Stimulated activated CD8-positive, alpha-beta memory T cell treated with anti-CD3 and anti-CD28 coated beads, Interleukin-2, amount 100 ng/mL, for 1 hour (primary cell): ENCODE measurements at places on chromosomes 5 and 9.

DNA sequence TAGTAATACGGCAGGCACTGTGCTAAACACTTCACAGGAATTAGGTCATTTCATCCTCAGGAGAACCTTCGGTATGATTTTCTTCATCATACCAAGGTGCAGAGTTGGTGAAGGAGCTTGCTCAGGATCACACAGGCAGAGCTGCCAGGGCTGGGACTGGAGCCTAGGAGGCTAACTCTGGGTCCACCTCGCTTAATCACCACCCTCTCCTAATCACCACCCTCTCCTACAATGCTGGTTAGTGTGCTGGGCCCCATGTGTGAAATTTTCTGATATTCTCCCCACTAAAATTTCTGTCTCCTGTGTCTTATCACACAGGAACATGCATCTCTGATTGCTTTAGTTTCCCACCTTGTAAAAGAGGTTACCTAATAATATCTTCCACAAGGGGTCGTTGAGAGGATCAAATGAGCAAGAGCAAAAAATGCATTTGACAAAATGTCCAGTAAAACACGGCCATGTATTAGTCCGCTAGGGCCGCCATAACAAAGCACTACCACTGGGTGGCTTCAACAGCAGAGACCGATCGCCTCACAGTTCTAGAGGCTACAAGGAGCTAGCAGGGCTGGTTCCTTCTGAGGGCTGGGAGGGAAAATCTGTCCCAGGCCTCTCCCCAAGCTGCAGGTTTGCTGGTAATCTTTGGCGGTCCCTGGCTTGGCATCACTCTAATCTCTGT, 128.2 kb upstream of the NFIB start:
- no peak for DNase-seq

DNA sequence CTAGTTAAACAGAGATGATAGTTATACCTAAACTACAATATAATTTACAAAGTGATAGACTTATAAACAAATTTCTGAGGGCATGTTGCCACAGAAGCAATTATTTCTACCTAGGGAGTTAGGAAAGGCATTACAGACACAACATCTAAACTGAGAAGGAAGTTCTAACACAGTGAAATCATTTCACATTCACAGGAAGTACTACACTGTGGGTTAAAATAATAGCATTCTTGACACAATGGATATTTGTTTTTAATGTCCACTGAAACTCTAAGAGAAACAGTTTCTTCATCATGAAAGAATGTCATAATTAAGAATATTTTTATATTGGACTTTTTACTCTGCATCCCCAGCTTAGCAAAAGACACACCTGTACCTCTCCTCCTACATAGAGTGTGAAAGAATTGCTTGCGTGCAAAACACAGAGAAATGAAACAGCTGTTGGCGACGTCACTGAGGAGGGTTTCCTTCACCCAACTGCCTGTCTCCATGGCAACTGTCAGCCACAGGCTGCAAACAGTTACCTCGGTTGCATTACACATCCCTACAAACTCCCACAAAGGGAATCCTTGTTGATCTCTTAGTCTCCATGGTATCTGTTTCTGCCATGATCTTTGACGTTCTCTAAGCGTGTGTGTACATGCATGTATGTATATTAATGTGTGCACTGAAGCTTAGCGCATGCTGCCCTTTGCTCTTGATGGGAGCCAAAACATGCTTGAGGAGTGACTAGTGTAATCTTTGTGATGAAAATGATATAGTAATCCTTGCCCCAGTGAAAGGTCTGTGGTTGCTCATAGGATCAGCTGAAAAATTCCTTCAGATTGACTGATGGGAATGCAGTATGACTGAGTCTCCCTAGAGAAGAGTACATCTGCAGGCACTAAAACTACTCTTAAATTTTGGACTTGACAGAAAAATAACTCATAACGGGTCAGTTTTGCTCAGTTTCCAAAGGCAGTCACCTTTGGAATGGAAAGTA, 168.5 kb downstream of the ACTL7B start:
- no peak for DNase-seq

DNA sequence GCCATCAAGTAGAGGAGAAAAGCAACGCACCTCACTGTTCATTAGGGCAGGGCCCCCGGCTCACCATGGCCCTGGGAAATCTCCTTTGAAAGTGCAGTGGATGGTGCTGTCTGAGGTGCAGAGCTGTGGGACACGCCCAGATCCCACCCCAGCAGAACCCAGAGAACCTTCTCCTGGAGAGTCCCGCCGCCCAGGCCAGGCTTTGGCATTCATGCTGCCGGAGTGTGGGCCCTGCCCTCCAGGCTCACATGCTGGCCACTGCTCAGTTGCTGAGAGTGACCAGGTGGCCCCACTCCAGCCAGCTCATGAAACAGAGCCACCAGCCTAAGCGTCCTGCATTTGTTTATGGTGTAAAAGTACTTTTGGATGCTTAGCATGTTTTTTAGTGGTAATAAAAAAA, 23.8 kb upstream of the LRRC14B start:
- DNase-seq, result no peak

DNA sequence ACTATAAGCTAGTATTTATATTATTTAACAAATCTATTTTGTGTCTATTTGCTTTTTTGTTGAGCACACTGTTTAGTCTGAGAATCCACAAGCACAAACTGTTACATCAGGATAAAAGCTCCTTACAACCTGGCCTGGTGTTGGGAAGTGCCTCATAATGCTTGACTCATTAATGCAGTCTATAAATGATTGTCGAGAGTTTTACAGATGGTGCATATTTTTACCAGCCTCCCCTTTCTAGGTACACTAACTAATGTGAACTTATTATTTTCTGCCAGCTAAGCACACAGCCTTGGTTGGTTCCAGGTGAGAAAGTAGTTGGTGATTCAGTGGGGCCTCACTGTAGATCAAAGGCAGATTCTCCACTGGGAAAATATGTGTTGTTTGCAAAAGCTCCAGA, 151.0 kb upstream of the ADAMTS16 start:
- DNase-seq, result no peak

GRCh38 chr5:146447734-146448380, 724 bp downstream of the TCERG1 start:
- DNase-seq, result no peak

- DNase-seq, result no peak
These were observed 10.4 kb downstream of the PPP2R2B start for GRCh38 chr5:146867996-146868708.

GRCh38 chr5:1737790-1738405, 61.7 kb downstream of the MRPL36 start:
- no peak for DNase-seq

- DNase-seq, result no peak
These were observed 55.8 kb upstream of the TMC1 start for GRCh38 chr9:72465593-72465984.

DNA sequence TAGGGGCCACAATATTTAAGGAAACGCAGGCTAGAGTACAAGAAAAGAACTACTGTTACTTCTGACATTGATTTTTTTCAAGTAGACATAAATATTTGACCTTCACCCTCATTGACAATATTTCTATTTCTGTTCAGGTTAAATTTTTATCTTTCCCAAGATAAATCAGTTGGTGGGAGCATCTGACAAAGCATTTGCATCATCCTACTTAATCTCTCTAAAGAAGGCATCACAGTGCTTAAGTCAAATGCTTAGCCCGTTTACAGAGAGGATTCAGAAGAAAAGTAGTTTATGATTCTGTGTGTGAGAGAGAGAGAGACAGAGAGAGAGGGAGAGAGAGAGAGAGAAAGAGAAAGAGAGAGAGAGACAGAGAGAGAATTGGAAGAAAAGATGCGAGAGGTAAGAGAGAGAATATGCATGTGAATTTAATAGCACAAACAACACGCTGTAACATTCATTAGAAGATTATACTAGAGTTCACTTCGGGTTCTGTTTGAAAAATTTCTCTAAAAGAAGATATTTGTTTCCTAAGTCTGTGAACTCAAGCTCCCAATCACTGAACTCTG, 1093.3 kb upstream of the CDH6 start:
- DNase-seq, result no peak

DNA sequence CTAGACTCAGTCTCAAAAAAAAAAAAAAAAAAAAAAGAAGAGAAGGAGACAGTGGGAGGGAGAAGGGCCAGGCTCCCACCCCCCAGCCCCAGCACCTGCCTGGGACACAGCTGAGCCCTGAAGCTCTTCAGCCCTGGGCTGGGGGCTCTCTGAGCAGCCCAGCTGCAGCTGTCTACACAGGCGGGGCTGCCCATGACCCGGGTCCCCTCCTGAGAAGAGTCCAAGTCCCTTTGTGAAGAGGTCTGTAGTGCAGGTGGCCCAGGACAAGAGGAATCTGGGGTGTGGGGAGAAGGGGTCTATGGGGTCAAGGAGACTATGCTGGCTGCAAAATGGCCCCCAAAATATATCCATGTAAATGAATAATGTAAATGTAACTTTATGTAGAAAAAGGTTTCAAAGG, 6.7 kb upstream of the LCN2 start:
- no peak for DNase-seq

DNA sequence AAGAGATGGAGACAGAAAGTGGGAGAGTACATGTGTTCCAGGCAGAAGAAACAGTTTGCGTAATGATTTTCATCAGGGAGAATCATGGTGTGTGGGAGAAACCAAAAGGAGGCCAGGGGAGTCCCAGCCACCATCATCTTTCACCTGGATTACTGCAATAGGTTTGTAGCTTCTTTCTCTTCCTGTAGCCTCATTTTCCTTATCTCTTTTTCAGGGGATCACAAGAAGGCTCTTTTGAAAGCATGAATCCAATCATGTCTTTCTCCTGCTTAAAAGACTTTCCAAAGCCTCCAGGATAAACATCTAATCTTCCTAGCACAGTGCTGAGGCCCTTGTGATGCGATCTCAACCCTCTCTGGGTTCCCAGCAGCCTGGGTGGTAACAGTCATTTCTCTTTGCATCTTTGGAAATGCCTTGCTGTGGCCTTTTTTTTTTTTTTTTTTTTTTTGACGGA, 10.3 kb upstream of the GPBP1 start:
- no peak for DNase-seq

DNA sequence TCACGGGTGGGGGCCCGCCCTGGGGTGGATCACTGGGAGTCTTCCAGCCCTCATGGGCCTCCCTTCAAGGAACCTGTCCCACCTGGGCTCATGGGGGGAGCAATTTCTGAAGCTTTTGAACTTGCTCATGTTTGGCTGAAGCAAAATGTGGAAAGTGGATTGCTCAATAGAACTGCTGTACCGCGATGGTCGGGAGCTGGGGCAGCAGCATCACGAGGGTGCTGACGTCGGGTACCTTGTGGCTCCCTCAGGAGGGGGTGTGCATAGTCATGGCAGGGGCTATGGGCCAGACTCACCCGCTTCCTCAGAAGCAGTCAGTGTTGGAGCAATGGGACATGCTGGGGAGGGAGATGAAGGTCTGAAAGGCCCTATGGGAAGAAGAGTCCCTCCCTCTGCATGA, 57.9 kb downstream of the PRRT1B start:
- DNase-seq, result no peak

GRCh38 chr5:134026521-134027287, 21.9 kb upstream of the VDAC1 start:
- peak; percentile 28 for DNase-seq

GRCh38 chr9:129885670-129886106, 50.4 kb downstream of the USP20 start:
- DNase-seq, result peak; percentile 88

DNA sequence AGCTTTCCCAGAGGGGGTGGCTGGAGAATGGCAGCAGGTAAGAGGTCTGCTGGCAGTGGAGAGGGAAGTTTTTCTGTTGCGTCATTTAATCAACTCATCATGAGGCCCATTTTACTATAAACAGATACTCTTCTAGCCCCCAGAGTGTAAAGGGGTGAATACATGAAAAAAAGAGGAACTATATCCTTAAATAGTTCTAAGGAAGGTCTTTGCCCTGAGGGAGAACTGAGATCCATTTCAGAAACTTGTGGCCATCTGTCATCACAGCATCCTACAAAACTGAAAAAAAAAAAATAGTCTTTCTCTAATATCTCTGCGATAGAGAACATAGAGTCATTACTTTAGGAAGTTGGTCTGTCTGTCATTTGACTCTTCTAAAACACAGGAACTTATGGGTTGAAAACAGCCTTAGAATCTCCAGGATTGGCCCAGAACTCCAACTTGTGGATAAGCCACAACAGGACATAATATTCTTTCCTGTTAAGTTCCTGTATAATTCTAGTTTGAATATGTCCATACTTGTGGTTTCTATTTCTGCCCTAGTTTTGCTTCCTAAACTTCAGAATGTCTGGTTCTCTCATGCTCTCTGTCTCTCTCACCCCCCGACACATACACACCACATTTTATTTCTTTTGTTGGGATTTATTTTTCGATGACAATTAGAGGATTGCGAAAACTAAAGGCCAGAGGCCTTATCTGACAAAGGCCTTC, 238.5 kb upstream of the PIK3R1 start:
- no peak for DNase-seq

- DNase-seq, result no peak
These were observed 678 bp downstream of the SLC2A6 start for GRCh38 chr9:133477992-133478850.

- DNase-seq, result no peak
These were observed 53.7 kb upstream of the SMIM32 start for GRCh38 chr5:136246632-136247031.

GRCh38 chr9:111094958-111095357, 56.7 kb upstream of the LPAR1 start:
- DNase-seq, result no peak

- DNase-seq, result no peak
These were observed 99.8 kb downstream of the ZNF462 start for GRCh38 chr9:106962615-106963363.

- DNase-seq, result no peak
These were observed 29.3 kb upstream of the NR3C1 start for GRCh38 chr5:143432658-143433239.

- DNase-seq, result no peak
These were observed 135.5 kb downstream of the SEC61B start for GRCh38 chr9:99357575-99357974.

DNA sequence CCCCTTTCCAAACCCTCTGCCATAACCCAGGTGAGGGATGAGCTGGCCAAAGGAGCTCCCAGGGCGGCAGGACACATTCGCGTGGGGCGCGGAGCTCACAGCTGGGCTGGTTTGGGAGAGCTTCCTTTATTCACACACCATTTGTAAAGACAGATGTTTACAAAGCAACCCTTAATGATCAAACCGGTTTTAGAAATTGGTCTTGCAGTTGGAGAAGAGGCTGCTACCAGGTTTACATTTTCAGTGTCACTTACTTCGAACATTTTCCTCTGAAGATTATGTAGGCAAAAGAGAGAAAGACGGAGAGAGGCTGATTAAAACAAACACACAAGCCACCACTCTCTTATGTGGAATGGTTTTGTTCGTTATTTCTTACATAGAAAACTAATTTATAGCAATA, 648.7 kb downstream of the IRX1 start:
- DNase-seq, result no peak

- DNase-seq, result no peak
These were observed 379 bp upstream of the LRRTM2 start for GRCh38 chr5:138875552-138875875.

GRCh38 chr9:120383611-120383998, 196.4 kb downstream of the CDK5RAP2 start:
- DNase-seq, result no peak

DNA sequence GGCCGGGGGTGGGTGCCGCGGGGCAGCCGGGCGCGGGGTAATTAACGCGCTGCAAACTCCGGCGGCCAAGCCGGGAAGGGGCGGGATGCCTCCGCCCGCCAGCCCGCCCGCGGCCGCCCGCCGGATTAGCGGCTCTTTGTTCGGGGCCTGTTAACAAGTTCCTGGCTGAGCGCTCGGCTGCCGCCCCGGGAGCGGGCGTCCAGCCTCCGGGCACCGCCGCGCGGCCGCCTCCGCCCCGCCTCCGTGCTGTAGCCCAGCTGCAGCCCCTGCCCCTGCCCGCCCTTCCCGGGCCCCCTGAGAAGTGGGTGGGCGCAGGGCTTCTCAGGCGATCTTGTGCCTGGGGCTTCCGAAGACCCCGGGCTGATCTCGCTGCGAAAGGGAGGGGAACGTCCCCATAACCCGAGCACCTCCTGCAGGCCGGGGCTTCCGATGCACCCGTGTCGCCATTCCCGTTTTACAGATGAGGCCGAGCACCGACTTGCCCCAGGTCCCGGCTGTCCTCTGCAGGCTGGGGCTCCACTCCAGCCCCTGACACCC, 7.5 kb downstream of the UNC5A start:
- no peak for DNase-seq
